Stimulated activated CD4-positive, alpha-beta T cell treated with anti-CD3 and anti-CD28 coated beads, Interleukin-15, amount 100 ng/mL, for 48 hours (primary cell): ENCODE measurements at places on chromosomes 13 and 19.

GRCh38 chr13:114082849-114083645 is 49.4 kb downstream of the RASA3 start:
- DNase-seq = no peak

DNA sequence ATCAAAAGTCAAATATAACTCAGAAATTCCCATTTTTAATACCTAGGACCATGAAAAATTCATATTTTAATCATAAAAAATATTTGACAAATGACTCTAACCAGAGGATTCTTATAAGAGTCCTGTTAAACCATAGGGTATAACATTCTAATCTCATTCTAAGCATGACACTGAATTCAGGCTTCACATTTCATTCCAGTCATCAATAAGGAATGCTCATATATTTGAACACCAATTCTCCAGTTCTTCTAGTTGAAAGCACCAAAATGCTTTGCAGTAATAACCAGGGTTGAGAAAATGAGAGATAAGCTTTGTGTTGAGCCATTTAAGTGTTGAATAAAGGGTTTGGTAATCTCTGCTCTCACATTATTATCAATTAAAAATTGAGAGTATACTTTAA is 147.5 kb downstream of the VWA8 start:
- no peak for DNase-seq

GRCh38 chr19:5993648-5994358 is 15.9 kb upstream of the RANBP3 start:
- DNase-seq = no peak

DNA sequence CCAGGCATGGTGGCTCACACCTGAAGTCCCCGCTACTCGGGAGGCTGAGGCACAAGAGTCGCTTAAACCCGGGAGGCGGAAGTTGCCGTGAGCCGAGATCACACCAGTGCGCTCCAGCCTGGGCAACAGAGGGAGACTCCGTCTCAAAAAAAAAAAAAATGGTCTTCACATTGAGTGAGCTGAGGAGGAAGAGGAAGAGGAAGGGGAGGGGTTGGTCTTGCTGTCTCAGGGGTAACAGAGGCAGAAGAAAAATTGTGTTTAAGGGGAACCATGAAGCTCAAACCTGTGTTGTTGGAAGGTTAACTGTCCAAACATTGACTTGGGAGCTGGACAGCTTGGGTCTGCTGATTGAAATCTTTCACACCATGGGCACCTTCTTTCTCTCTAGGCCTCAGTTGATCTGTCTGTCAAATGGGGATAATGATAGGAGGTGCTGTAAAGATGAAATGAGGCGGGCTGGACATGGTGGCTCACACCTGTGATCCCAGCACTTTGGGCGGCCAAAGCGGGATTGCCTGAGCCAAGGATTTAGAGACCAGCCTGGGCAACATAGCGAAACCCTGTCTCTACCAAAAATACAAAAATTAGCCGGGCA is 9.8 kb upstream of the SLC44A2 start:
- no peak for DNase-seq

DNA sequence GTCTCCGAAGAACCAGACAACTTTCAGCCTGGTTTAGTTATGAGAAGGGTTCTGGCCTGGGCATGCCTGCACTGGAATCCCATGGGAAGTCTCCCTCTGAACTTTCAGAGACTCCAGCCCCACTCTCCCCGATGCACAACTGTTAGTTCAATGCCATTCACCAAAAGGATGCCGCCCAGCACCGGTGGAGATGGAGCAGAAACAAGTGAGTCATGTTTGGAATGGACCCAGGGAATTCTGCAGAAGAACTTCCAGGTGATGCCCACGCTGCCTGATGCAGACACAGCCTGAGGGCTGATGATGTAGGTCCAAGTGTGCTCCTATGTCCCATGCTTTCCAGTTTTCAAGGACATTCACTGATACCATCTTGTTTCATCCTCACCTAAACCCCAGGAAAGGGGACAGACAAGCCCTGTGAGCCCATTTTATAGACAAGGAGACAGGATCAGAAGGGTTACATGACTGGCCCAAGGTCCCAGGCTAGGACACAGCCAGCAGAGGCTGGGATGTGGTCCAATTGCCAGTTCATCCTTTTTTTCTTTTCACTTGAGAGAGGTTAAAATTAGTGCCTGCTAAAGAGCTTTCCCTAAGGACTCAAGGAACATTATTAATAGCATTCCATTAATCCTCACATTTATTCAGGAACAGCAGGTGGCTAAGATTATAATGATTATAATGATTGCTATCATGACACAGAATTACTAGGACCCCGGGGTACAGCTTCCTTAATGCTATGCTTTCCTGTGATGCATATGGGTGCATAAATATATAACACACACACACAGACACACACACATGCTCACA is 39.5 kb downstream of the SIAH3 start:
- DNase-seq = no peak

DNA sequence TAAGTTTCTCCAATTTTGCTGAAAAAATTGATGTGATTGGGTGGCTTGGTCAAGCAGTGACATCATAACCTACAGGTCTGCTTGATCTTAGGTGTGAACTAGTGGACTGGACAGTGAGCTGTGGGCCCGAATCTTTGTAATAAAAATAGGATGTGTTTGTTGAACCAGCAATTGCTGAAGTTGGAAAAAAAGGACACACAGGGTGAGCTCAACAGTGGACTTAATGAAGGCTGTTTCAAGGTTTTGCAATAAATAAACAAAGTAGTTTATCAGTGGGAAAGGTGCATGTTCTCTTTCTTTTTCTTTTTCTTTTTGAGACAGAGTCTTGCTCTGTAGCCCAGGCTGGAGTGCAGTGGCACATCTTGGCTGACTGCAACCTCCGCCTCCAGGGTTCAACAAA is 30.3 kb upstream of the ZNF726 start:
- DNase-seq = no peak

DNA sequence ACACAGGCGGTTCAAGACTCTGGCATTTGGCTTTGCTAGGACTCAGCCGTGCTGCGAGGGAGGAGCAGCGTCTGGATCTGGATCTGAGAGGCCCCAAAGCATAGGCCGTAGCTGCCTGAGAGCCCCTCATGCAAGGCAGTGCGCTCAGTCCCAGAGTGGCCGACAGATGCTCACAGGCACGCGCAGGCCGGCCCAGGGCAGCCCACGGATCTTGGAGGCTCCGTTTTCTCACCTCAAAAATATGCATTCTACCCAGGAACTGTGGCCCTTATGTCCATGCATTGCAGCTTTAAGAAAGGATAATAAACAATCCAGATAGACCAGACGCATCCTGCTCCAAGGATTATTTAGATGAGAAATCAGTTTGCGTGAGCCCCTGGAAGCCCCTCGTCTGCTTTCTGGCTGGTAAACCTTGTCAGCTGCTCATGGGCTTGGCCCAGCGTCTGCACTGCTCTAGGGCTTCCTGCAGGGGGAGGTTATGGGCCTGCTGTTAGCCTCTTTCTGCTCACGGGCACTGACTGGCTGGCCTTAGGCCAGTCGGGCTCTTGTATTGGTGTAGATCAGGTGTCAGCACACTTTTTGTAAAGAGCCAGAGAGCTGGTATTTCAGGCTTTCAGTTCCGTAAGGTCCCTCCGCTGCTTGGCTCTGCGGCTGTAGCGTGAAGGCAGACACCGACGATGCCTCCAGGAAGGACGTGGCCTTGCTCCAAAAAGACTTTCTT is 24.2 kb downstream of the TEX29 start:
- DNase-seq = no peak

DNA sequence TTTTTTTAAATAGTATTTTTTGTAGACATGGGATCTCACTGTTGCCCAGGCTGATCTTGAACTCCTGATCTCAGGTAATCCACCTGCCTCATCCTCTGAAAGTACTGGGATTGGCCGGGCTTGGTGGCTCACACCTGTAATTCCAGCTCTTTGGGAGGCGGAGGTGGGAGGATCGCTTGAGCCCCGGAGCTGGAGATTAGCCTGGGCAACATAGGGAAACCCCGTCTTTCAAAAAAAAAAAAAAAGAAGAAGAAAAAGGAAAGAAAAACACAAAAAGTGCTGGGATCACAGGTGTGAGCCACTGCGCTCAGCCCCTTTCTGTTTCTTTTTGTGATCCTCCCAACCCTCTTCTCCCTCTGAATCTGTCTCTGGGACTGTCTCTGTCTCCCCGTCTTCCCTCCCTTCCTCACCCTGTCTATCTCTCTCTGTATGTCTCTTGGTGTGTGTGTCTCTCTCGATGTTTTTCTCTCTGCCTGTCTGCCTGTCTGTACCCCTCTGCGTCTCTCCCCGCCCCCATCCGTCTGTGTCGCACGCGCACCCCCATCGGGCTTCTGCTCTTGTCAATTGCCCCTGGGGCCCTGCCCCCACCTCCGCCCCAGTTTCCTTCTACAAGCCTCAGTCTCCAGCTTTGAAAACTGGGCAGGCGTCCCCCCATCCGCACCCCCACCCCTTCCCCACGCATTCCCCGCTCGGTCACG is 540 bp upstream of the ZFP36 start:
- DNase-seq = peak; percentile 84

DNA sequence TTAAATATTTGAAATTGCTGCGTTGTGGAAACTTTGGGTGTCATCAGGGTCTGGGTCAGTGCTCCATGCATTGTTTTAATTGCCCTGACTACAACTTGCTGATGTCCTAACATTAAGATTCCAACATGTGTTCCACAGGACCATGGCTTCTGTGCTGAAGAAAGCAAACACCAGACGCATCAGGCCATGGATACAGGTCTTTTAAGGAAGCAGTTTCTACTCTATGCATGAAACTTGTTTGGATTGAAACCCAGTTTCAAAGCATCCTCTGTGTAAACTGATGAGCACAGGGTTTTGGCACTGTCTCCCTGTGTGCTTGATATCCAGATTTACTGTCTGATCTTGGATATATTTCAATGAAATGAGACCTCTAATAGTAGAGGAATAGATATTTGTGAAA is 328.4 kb upstream of the SLC10A2 start:
- no peak for DNase-seq

GRCh38 chr13:36919833-36920615 is at the start of gene SMAD9:
SMAD9 (minus strand) TSS chr13:36920238; CDS start chr13:36879689, 40,549 bp downstream.
- DNase-seq = peak; percentile 5

DNA sequence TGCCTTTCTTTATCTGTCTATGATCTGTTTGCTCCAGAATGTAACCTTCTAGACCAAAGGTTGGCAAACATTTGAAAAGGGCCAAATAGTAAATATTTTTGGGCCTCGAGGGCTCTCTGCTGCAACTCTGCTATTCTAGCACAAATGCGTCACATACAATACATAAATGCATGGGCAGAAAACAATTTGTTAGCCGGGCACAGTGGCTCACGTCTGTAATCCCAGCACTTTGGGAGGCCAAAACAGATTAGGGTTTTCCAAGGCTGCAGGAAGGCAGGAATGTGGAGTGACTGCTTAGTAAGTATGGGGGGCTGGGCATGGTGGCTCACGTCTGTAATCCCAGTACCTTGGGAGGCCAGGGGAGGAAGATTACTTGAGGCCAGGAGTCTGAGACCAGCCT is 21.9 kb upstream of the EVI5L start:
- DNase-seq = no peak

DNA sequence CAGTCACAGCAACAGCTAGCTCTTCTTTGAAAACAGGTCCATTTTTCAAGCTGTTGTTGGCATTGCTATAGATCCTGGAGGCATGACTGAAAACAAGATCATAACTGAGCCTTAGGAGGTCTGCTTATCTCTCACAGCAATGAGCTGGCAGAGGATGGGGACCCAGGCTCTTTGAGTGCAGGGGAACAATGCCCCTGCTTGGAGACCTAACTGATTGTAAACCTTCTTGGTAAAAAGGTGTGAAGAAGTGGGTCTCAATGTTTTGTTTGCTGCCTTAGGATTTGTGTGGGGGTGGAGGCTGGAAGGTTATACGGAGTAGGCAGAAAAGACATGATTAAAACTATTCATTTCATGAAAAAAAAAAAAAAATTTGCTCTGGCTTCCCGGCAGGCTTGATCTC is 94.6 kb downstream of the EFNB2 start:
- DNase-seq = no peak

GRCh38 chr13:52673465-52673864 is 20.8 kb downstream of the SUGT1 start:
- DNase-seq = no peak

DNA sequence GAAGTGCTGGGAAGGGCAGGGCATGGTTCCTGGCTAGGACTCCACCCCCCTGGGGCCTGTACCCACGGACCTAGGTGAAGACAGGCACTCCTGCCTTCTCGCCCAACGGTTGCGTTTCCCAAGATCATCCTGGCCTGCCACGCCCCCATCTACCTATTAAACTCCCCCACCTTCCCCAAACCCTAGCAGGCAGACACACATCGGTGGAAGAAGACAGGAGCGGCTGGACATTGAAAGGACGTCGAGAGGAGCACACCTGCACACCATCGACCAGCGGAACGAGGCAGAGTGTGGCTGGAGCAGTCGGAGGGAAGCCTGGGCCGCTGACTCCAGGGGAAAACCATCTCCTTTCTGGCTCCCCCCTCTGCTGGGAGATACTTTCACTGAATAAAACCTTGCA is 45.6 kb upstream of the ALOX5AP start:
- no peak for DNase-seq

DNA sequence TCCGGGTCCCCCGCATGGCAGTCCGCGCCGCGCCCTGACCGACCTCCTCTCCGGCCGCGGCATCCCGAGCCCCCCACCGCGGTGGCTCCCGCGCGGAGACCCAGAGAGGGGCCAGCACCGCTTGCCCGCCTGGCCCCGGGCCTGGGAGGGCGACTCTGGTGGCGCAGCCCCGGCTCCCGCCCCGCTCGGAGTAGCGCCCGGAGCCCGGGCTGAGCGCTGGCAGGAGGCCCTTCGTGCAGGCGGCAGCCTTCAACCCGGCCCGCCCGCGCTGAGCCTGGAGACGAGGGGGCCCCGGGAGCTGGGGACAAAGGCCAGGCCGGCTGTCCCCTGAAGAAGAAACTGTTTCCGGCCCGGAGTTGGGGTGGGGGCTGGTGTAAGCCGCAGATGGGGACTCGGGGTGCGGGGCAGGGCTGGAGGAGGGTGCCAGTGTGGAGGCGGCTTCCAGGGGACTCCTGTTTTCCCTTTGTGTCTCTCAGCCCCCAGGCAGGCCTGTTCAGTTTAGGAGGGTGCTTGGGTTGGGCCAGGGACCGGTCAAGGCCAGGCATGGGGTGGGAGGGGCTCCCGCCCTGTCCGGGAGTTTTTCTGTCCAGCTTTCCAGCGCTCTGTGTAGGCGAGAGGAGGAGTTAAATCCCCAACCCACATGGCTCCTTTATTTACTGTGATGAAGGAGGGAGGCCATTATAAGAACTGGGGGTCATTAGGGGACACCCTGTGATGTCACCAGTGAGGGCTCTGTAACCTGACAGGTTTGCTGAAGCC is 935 bp downstream of the LRP3 start:
- no peak for DNase-seq
